ENCODE measurements at places on chromosomes 7 and 10.

GRCh38 chr7:84535580-84536270 lies 341.1 kb upstream of the SEMA3A start:
- no peak for DNase-seq

- no peak for DNase-seq
Measured at GRCh38 chr10:27481486-27481885, 22.6 kb upstream of the RAB18 start.

- DNase-seq = no peak
Measured at GRCh38 chr10:59995862-59996261, 89.5 kb upstream of the CCDC6 start.

GRCh38 chr7:2521952-2522591 lies 2.5 kb downstream of the LFNG start:
- peak; percentile 66 for DNase-seq

- no peak for DNase-seq
Measured at GRCh38 chr10:95850791-95851190, 57.0 kb upstream of the CC2D2B start.

GRCh38 chr7:726854-727103 lies 280 bp downstream of the DNAAF5 start:
- no peak for DNase-seq

- DNase-seq = no peak
Measured at GRCh38 chr7:126305671-126306070, 947.1 kb downstream of the GRM8 start.

DNA sequence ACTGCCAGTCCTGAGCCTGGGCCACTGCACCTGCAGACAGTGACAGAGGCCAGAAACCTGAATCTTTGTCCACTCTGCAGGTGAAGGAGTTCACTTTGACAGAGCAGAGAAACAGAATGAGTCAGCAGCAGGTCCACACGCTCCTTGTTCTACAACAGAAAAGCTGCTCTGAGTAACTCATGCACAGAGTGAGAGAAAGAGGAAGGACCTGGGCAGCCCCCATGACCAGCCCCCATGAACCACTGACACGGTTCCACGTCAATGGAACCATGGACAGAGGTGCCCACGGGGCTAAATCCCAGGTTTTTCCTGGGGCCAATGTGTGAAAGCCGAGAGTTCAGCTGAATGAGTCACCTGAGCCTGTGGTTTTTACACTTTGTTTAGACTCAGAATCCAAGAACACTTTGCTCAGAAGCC lies 40.8 kb upstream of the CTBP2 start:
- no peak for DNase-seq

GRCh38 chr7:33685981-33686683 lies 219.2 kb upstream of the BMPER start:
- DNase-seq = peak; percentile 22

Measured in right hindlimb (tissue), 1 donor.